ENCODE measurements at places on chromosomes 4 and X.
A peak's percentile ranks its signal among the peaks of the same experiment; 100 is the strongest.

DNA sequence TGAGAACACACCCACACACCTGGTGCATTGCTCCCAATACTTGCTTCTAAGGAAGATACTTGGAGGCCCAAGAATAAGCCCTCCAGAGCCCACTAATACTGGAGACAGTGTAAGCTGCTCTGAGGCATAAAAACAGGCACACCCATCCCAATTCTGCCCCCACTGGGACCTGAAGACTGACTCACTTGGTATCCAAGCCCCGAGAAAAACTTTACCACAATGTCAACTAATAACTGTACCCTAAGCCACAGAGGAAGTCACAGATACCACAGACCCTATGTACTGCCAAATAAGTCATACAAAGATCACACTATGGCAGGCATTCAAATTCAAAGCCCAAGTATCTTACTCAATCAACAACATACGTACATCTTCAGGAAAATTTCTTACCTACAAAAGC is 398.2 kb upstream of the SPANXN1 start:
- no peak for DNase-seq

DNA sequence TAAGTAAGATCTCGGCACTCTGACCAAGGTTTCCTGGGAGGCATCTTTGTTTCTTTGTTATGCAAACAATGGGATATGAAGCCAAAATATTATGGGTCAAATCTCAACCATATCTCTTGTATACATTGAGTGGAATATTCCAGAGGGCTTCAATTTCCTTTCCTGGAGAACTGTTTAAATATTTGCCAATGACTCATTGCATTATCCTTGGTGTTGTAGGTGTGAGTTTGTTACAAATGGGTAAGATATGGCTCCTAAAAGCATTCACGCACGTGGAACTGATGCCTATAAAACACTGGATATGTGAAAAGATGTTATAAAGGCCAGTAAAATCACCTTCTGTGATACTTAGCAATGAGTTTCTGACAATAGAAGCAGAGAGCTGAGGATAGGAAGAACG is 150.5 kb upstream of the WDR1 start:
- DNase-seq: no peak

DNA sequence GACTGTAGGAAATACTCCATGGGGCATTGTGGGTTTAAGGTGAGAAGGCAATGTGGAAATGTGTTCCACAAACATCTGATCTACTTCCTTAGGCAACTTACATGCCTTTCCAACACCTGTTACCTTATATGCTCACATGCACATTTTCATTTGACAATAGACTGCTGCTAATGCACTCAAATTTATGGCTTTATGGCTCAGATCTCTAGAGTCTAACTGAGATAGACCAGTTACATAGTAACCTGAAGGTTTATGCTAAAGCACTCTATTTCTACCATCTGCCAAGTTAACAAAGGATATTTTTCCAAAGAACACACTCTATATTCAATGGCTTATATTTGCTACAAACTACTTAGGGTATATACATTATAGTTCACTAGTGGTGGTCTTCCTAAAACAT is 969.0 kb downstream of the TECRL start:
- no peak for DNase-seq

GRCh38 chrX:56233682-56234081 is 1.5 kb downstream of the KLF8 start:
- peak; percentile 41 for DNase-seq

DNA sequence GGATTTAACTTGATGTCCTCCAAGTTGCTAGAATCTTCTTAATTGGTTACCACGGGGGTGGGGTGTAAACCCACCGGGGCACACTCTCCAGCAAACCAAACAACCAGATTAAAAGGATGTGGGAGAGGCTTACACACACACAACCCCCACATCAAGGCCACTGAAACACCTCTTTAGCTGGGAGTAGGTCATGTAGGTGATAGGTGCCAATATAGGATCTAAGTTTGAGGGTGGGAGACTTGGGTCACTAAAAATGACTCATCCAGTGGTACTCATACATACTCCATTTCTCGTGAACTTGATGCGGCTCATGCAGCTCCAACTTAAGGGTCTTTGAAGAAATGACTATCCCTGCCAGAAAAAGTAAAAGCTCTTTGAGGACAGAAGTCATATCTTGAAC is 20.5 kb upstream of the CD40LG start:
- no peak for DNase-seq

DNA sequence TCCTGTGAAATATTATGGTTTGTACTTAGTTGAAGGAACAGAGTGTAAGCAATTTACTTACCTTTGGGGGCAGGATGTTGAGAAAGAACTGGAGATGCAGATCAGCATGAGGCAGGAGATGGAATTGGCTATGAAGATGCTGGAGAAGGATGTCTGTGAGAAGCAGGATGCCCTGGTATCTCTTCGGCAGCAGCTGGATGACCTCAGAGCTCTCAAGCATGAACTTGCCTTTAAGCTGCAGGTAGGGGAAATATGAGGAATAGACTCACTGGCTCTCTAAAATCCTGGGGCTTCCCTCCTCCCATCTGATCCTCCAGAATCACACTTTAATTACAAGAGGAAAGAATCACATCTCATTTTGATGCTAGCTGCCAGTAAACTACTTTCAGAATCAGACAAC is 51.0 kb downstream of the GRSF1 start:
- DNase-seq: no peak

- no peak for DNase-seq
Measured at GRCh38 chr4:108055787-108056186, 66.1 kb downstream of the HADH start.

- no peak for DNase-seq
Measured at GRCh38 chrX:46673620-46674359, 85.1 kb downstream of the SLC9A7 start.

DNA sequence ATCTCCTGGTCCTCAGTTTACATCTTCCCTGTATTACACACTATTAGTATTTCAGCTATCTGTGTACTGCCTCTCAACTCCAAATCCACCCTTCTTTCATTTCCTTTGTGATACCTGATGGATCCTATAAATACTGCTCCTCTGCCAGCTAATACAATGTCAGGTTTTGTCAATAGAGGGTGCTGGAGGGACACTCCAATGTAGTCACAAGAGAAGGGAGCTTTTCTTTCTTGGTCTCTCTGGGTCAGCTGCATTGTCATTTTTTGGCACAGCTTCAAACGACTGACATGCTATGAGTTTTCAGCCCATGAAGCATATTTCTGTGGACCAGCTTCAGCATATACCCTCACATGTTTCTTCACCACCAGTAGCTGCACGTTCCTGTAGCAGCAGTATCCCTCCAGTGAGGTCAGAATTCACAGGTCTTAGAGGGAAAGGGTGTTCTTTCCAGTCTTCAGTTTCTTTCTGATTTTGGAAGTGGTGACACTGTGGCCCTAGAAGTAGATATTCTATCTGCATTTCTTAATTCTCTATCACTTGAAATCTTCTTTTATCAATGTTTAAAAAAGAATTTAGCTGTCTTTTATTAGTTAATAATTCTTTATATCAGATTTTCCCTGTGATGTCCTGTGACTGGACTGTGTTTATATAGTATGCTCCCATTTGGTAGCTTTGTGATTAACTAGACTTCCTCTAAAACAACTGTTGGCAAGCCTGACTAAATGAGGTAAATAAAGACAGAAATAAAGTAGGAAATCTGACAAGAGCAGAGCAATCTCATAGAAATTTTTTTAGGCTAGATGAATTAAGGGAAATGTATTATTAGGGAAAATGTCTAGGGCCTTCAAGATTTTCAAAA is 60.6 kb downstream of the GABRA2 start:
- peak; percentile 53 for DNase-seq

GRCh38 chr4:55553441-55554201 is 6.9 kb upstream of the CLOCK start:
- no peak for DNase-seq

GRCh38 chr4:26859762-26860156 is 882 bp upstream of the STIM2 start:
- DNase-seq: no peak

DNA sequence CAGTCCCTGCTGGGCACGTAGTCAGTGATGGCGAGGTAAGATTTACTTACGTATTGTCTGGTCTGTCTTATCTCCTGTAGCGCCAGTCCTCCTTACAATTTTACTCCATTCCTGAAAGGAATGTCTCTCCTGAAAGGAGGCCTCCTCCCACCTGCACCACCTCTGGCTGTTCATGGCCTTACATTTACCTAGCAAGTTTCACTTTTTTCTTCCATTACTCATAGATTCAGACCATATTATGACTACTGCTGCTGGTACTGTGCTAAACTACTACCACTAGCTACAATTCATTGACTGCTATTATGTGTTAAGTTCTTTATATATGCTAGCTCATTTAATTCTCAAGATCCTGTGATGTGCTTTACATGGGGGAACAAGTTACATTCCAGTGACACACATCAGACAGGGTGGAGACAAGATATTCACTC is 189.9 kb downstream of the BMPR1B start:
- no peak for DNase-seq

DNA sequence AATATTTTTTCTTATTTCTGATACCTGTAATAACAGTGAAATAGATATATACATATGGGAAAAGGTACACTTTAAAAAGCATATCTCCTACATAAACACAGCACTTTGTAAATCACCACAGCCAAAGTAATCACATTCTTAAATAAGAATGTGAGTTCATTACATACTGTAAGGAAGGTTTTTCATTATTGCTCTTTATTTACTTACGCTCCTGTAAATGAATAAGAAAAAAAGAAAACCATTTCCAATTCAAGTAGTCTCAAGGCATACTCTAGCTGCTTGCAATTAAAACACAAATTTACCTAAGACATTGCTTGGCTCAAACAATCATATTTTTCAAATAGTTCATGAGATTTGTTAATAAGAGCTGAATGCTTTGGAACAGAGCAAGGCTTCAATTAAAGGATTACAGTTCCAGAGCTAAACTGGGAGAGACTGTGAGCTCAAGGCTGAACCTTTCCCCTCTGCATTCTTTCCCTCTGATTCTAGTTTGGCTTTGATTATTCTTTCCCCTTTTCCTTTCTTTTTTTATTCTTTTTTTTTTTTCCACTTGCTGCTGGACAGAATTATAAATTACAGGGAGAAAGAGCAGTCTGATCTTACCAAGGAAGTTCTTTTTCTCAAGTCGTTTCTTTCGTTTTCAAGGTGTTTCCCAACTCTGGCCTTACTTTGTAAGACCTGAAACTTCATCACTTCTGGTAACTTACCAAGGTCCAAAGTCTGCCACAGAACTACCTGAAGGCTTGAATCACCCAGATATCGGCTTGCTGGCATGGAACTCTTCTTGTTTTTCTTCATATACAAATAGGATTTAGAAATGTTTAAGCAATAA is 278.3 kb downstream of the INPP4B start:
- peak; percentile 25 for DNase-seq

- no peak for DNase-seq
Measured at GRCh38 chr4:82975792-82976191, 34.8 kb downstream of the LIN54 start.

- DNase-seq: no peak
Measured at GRCh38 chrX:68644861-68645260, 2.6 kb upstream of the STARD8 start.

DNA sequence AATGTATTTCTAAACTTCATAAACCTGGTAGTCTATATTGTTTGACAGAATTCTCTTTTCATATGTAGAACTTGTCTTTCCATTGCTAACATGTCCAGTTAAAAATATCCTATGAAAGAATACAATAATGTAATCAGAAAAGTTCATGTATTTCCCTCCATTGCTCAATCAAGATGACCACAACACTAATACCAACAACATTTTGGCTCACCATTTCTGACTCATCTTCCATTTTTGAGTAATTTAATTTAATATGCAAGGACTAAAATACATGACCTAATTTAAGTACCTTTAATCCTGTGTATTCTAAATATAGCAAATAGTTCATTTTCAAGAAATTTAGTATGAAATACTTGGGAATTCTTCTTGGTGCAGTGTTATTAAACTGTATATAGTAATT is 239.5 kb upstream of the GPC4 start:
- no peak for DNase-seq

GRCh38 chr4:15652841-15653240 is 2.3 kb downstream of the FBXL5 start:
- no peak for DNase-seq

- DNase-seq: peak; percentile 9
Measured at GRCh38 chr4:17561195-17561909, 15.6 kb upstream of the LAP3 start.

- no peak for DNase-seq
Measured at GRCh38 chr4:164615964-164616363, 138.0 kb upstream of the SMIM31 start.

DNA sequence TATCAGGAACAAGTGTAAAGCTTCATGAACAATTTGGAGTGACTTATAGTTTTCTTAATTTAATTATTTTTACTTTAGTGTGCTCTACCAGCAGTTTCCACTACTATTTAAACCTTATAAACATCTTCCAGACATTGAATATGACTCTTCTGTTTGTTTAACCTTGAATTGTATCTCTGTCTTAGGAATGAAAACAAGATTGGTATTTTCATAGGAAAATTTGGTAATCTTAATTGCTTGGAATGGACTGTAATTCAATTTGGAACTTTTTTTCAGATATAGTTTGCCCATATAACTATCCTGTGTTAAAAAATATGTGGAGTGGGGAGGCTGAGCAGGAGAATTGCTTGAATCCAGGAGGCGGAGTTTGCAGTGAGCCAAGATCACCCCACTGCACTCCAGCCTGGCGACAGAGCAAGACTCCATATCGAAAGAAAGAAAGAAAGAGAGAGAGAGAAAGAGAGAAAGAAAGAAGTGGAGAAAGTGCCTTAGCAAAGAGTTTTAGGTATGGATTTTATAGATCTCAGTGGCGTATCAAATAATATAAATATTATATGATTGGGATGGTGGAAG is 242.4 kb downstream of the BMPR1B start:
- no peak for DNase-seq

- DNase-seq: no peak
Measured at GRCh38 chr4:52635560-52635959, 23.5 kb downstream of the USP46 start.

DNA sequence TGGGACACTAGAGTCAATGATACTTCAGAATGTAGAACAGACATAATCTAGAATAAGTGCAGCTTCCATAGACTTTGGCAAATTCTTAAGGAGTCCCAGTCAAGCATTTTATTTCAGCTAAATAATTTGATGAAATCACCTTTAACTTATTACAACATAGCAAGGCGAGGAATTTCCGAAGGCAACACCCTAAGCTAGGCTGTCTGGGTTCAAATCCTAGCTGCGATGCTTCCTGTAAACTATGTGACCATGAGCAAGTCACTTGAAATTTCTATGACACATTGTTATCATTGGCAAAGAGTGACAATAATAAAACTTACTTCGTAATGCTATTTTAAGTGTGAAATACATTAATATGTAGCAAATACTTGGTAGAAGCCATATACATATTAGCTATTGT is 679.1 kb downstream of the DMD start:
- no peak for DNase-seq

- DNase-seq: no peak
Measured at GRCh38 chr4:48904541-48905142, 1.9 kb downstream of the OCIAD2 start.

GRCh38 chr4:8893624-8894423 is 22.2 kb upstream of the HMX1 start:
- DNase-seq: no peak

- no peak for DNase-seq
Measured at GRCh38 chr4:18733961-18734360, 712.4 kb upstream of the LCORL start.
